DMS 273 treated with DMSO at 0.1 percent for 48 hours (cell line): ENCODE measurements at places on chromosomes 7 and 10.

DNA sequence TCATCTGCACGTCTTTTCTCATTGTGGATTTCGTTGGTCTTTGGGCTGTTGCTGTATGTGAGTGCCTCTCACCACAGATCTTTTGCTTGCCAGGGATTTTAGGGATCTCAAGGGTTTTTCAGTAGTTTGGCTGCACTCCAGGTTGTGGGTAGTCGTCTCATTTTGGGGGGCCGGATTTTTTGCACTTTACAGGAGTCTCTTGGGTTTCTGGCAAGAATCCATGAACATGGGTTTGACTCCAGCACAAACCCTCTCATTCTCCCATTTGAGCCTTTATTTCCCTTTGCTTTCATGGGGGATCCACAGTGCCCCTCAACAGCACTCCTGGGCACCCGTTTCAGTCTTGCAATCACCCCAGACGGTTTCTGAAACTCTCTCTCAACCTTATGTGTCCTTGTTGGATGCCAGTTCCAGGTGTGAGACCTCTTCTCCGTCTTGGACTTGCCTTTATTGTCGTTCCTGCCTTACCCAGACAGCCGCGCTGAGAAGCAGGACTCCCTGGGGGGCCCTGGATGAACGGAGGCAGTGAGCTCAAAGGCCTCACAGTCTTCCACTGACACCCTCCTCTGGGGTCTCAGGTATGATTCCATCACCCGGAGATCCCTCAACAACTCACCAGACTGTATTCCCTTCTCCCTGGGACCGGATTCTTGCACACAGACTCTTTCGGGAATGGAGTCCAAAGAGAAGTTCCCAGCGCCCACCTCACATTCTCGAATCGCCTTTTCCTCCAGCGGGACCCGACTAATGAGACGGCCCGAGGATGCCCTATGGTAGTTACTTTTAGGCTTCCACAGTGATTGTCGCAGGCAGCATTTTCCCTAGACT lies 18.8 kb upstream of the ZNF273 start:
- no peak for DNase-seq

- DNase-seq = no peak
Measured at GRCh38 chr10:21213381-21213780, 312.1 kb downstream of the SKIDA1 start.

DNA sequence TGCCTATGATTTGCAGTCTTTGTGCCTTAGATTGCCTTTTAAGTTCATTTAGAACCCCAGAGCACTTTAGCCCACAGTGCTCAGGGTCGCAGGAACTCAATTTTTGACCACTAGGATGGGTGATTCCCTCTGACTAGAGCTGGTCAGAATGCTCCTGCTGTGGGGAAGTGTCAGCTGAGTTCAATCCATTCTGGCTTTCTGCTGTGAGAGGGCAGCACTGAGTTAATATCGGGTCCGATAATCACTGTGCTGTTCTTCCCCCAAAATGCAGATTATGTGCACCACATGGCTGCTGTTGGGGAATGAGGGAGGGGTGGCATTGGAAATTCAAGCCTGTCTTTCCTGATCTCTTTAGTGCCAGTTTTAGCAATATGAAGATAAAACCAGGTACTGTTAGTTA lies 886.4 kb downstream of the DNAJB9 start:
- no peak for DNase-seq

- no peak for DNase-seq
Measured at GRCh38 chr10:101451667-101452069, 97.7 kb downstream of the BTRC start.
